ENCODE measurements at places on chromosomes 12 and 14. TPM values are rescaled to one million over a fixed set of nuclear protein-coding genes. Genes with fewer than 3 reads are reported as not detected.
A peak's percentile ranks its signal among the peaks of the same experiment; 100 is the strongest.

- no peak for DNase-seq
These were observed 4.8 kb downstream of the ABHD4 start for GRCh38 chr14:22602862-22603261.

- no peak for DNase-seq
These were observed 5.1 kb downstream of the ANKRD52 start for GRCh38 chr12:56253091-56253490.

DNA sequence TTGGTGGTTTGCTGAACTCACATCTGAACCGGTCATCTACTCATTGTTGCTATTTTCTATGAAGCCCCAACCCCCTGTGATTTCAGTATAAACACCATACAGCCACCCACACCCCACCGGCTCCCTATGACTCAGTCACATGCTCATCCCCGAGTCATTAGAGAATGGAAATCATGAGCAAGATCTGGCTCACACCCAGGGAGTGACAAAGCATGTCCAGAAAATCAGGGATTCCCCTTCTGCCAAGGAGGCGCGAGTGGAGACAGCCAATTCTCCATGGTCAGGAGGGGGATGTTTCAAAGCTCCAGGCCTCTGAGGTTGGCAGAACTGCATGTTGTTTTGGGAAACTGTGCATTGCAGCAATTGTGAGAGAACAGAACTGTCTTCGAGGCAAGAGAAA is 657.5 kb upstream of the TBX3 start:
- DNase-seq: no peak

DNA sequence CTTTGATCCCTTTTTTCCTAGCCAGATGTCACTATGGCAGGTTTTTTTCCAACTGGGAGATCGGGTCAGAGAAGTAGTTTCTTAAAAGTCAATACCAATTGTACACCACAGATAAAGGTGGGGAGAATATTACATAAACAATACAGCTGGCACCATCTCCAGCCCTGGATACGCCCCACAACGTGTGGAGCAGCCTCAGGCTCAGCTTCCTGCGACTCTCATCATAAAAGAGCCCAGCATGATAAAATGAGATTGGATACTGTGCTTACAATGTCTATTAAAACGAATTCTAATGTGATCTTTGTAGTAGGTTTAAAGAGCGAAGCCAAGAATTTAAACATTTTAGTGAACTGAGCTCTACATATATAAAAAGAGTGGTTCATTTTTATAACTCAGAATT is 21.5 kb downstream of the EFCAB11 start:
- no peak for DNase-seq

- peak; percentile 33 for DNase-seq
These were observed 59.0 kb upstream of the SCN8A start for GRCh38 chr12:51531978-51532497.

Gene KRT80
- 1.5 TPM for total RNA-seq

Gene USP30
- total RNA-seq: 8.2 TPM

Gene TSPAN19
- total RNA-seq: 0.35 TPM

Gene NANOG
- not detected for total RNA-seq

GRCh38 chr12:6277982-6278438 is 32.5 kb upstream of the PLEKHG6 start:
- DNase-seq: no peak

DNA sequence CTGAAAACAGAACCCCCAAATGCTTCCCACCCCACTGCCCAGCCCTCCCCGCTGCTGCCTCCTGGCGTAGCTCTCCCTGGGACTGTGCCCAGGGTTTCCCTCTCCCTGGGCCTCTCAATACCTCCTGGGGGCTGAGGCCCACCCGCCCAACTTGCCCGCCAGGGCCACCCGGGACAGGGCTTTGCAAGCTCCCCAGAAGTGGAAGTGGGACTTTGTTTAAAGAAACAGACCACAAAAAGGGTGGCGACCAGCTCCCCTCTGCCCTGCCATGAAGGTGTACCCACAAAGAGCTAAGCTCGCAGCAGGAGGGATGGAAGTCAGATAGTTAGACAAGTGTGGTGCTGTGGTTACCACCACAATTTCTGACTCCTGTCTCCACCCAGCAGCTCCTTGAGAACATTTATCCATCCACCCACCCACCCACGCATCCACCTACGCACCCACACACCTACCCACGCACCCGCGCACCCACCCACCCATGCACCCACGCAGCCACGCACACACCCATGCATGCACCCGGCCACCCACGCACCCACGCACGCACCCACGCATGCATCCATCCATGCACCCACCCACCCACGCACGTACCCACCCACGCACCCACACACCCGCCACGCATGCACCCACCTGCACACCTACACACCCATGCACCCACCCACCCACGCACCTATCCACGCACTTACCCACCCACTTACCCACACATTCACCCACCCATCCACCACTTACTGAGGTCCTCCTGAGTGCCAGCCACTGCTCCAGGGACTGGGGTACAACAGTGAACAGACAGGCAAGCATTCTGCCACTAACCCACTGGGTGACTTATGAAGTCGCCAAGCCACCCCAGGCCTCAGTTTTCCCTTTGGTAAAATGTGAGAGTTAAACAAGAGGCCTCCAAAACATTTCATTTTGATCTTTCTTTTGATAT is 127.3 kb downstream of the SCARB1 start:
- DNase-seq: no peak

GRCh38 chr14:72643317-72643801 is 250.5 kb downstream of the DPF3 start:
- peak; percentile 88 for DNase-seq

DNA sequence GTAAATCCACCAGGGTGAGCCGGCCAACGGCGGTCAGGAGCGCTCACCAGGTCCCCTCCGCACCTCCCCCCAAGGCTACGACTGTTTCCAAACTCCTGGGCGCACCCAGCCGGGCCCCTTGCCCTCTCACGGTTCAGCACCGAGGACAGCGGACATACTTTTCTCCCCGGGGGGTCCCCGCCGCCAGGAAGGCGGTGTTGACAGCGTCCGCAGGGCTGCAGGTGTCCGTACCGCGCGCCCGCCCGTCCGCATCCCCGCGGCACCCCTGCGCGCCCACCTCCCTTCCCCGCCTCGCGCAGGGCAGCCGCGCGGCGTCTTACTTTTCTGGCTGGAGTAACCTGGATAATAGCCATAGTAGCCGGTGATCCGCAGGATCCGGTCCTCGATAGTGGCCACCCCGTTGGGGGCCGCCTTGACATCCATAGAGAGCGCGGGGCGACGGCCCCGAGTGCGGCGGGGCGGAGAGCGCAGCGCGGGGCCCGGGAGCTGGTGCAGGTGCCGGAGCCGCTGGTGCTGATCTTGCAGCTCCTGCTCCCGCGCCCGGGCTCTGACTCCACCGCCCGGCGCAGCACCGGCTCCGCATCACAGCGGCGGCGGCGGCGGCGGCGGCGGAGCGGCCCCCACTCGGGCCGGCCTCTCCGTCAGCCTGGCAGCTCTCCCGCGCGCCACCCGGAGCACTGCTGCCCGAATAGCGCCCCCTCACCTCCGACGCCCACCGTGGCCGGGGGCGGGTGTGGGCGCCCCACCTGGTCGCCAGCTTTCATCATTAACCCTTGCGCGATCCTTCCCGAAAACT is at the start of gene SLC35F4:
TSS of gene SLC35F4 (minus strand) at position 690 of the 796 bp plus-strand sequence.
- no peak for DNase-seq

- no peak for DNase-seq
These were observed 15.6 kb upstream of the CALM1 start for GRCh38 chr14:90381011-90381786.

Gene NXPH4
- 2.5 TPM for total RNA-seq

GRCh38 chr14:86798330-86798729 is 1194.7 kb downstream of the GALC start:
- no peak for DNase-seq

Gene GRIP1
- 0.39 TPM for total RNA-seq

DNA sequence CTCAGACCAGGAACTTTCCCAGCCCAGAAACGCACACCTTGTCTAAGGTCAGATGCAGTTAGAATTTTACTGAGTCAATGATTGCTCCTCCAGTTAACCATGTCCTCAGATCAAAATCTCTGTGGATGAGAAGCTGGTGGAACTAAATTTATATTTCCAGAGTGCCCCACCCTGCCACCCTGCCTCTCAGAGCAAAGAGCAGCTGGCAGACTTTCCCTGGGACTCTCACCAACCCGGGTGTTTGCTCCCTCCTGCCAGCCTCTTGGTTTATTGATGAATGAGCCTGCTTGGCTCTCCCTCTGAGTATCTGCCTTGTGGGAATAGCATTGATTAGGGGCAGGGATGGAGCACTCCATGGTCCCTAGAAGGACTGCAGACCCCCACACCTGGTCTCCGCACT is 5.9 kb upstream of the KRT1 start:
- DNase-seq: no peak

GRCh38 chr12:27900920-27901879 is 71.3 kb downstream of the PTHLH start:
- no peak for DNase-seq

Gene HOXC4
- total RNA-seq: 0.10 TPM

Measured in glomerular endothelial cell (primary cell).